ENCODE measurements at places on chromosomes 16 and 17. TPM values are rescaled to one million over a fixed set of nuclear protein-coding genes. Genes with fewer than 3 reads are reported as not detected.
A peak's percentile ranks its signal among the peaks of the same experiment; 100 is the strongest.

- DNase-seq, result no peak
These were observed 190.9 kb upstream of the CHMP6 start for GRCh38 chr17:80800481-80801391.

DNA sequence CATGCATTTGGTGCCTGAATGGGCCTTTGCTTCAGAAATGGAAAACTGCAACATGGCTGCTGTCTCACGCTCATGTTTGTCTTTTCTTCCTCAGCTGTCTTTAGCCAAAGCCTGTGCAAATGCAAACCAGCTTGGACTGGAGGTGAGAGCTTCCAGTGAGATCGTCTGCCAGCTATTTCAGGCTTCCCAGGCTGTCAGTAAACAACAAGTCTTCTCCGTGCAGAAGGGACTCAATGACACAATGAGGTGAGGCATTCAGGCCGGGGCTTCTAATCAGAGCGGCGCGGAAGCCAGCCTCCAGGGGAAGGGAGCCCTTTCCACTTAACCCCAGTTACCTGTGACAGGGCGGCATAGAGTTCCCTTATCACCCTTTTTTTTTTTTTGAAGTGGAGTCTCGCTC lies 14.3 kb downstream of the CCNF start:
- DNase-seq, result no peak

DNA sequence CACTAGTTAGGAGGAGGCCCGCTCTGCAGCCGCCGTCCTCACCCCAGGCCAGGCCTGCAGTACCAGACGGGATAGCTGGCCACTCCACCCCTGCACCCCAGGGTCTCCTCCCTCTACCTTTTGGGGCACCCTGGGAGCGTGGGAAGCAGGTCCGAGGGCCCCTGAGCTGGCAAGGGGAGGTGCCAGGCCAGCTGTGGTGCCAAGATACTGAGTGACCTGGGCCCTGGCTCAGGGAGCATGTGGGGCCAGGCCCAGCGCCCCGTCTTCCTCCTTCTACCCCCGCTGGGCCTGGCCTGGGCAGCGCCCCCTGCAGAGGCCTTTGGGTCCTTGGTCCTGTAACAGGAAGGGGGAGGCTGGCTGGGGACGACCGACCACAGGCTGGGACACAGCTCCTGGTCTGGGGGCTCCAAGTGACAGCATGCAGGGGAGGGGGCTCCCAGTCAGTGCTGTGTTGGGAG lies 13.0 kb downstream of the PAM16 start:
- DNase-seq, result no peak

- no peak for DNase-seq
These were observed 40.8 kb upstream of the MEAK7 start for GRCh38 chr16:84545114-84545737.

GRCh38 chr16:27314161-27314723 lies 468 bp downstream of the IL4R start:
- peak; percentile 72 for DNase-seq

- no peak for DNase-seq
These were observed 16.1 kb downstream of the ITGB4 start for GRCh38 chr17:75737133-75737962.

DNA sequence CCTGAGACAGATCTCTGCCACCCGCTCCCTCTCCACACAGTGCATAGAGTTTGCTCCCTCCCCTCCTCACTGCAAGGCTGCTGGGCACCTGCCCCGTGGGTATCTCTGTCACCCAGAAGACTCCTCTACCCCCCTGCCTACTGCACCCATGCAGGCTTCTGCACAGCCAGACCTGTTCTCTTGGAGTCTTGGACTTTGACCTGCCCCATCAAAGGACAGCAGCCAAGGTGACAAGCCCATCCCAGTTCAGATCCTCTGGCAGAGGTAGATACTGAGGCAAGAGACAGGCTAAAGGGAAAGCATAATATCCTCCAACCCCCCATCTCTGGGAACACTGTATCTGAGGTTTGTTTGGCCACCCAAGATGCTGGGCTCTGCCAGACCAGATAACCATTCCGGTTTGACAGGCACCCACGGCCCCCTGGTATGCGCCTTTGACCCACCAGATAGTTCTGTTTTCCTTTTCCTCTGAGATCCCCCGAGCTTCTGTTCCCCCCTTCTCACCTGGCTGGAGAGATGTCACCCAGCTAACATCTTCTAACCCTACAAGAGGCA lies 239.6 kb downstream of the SOX9 start:
- DNase-seq, result no peak

- DNase-seq, result no peak
These were observed 66.9 kb downstream of the CYTH1 start for GRCh38 chr17:78715000-78715771.

KRTAP3-1 gene
- not detected for total RNA-seq
